ENCODE measurements at places on chromosomes 7 and 10.

DNA sequence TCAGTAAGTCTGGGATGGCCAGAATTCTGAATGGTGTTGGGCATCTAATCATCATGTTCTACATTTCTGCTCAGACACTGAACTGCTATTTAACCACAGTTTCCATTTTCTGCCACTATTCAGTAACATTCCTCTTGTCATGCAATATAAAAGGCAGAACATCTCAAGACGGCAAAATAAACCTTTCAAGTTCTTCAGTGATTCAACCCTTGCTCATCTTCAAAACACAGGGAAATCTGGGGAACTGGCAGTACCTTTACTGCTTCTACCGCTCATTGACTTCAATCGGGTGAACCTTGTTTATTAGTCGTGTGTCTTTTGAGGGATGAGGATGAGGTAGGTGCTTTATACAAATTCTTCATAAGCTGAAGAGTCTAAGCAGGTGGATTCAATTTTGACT is 184.7 kb upstream of the ANK3 start:
- DNase-seq: no peak

DNA sequence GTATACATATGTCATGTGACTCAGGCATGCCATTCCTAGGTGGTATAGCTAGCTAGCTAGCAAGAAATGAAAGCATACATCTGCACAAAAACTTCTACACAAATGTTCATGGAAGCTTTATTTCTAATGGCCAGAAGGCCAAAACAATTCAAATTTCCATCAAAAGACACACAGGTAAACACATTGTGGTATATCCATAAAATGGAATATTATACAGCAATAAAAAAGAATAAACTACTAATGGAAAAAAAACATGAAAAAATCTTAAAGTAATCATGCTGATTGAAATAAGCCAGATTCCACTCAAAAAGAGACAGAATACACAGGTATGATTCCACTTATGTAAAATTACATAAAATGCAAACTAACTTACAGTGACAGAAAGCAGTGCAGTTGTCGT is 154.3 kb downstream of the MACC1 start:
- DNase-seq: no peak

GRCh38 chr10:82124713-82125112 is 249.7 kb downstream of the NRG3 start:
- no peak for DNase-seq

- no peak for DNase-seq
Observed at GRCh38 chr10:63116452-63117072, 16.6 kb upstream of the NRBF2 start.

DNA sequence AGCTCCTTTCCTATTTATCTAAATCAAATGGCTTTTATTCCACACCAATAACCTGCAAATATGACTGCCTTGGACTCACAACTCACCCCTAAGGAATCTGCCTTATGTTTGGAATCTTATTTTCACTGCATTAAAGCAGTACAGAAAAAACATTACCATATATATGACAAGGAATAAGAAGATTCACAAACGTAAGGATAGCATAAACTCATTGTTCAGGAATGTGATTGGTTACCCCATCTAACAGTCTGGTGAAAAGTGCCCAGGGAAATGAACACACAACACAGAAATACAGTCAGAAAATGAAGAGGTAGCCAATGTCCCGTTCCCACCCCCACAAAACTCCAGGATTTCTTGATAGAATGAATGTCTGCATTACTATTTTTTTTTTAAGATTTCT is 2.0 kb downstream of the PPP3CB start:
- no peak for DNase-seq

- no peak for DNase-seq
Observed at GRCh38 chr10:68606918-68607317, 46.8 kb downstream of the TET1 start.

DNA sequence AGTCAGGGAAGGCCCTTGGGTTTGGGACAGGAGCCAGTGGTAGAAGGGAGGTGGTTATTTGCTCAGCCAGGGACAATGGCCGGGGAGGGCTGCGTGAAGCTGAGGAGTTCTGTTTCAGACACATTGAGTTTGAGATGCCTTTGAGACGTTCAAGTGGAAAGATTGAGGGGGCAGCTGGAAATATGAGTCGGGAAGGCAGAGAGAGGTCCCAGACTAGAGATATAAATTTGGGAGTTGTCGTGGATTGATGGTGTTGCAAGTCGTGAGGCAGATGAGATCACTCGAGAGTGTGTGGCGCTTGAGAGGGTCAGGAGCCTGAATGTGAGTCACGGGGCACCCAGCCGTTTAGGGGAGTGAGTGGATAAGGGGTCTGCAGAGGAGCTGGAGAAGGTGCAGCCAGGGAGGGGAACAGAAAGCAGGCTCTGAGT is 73.3 kb downstream of the ZMIZ1 start:
- DNase-seq: no peak

DNA sequence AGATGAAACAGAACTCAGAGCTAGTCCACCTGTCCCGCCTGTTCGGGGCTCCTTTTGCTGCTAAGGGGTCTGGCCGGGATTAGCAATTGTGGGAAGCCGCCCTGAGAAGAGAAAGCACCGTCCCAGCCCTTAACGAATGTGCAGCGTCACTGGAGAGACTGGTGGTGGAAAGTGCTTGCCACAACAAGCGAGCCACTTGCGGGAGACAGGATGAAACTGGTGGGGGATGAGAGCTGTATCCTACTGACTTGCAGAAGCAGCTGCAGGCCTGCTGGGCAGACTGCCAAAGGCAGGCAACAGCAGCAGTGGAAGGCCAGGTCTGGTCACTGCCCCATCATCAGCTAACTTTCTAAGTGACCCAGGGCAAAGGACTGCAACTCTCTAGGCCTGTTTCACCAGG is 95.4 kb downstream of the FAM53B start:
- DNase-seq: peak; percentile 75

- no peak for DNase-seq
Observed at GRCh38 chr7:148540041-148540738, 50.4 kb upstream of the C7orf33 start.

DNA sequence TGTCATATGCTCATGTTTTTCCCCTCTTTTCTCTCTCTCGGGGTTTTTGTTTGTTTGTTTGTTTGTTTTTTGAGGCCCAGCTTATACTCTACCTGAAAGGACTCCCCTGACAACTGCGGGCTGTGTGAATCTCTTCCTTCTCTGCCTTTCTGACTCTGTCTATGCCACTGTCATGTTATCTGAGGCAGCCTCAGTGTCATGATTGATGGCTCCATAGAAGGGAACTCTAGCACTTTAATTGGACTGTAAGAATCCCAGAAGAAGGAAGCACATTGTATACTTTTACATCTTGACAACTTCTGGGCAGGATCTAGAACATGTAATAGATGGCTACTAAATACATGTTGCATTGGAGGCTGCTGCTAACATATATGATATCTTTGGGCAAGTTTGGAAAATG is 25.4 kb downstream of the AKR1B15 start:
- no peak for DNase-seq

DNA sequence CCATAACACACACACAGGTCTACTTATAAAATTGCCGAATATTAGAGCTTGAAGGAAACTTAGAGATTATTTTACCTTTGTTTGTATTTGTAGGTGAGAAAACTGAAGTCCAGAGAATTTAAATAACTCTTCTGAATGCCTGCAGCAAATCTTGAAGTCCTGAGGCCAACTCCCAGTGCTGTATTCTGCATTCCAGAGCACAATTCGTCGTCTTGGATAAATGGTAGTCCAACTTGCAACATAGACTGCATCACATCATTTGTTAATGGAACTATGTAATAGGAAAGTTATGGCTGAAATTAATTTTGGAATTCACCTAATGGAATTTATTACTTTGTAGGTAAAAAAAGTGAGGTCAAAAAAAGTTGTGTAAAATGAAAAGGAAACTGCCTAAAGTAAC is 37.3 kb upstream of the SEMA3D start:
- no peak for DNase-seq

DNA sequence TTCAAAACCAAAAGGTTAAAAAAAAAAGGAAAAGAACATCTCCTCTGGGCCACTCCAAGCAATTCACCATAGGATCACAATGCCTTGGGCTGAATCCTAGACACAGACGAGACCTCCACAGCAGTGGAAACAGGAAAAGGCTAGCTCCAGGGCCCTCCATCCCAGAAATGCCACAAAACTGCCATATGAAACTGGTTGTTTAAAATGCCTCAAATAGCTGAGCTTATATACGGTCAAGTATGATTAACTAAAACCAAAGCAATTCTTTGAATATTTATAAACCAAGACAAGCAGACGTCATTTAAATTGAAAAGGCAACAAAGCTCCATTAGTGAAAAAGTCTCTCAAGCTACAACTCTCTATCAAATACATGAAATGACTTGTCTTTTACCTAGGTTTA is 63.1 kb downstream of the DOCK4 start:
- no peak for DNase-seq

DNA sequence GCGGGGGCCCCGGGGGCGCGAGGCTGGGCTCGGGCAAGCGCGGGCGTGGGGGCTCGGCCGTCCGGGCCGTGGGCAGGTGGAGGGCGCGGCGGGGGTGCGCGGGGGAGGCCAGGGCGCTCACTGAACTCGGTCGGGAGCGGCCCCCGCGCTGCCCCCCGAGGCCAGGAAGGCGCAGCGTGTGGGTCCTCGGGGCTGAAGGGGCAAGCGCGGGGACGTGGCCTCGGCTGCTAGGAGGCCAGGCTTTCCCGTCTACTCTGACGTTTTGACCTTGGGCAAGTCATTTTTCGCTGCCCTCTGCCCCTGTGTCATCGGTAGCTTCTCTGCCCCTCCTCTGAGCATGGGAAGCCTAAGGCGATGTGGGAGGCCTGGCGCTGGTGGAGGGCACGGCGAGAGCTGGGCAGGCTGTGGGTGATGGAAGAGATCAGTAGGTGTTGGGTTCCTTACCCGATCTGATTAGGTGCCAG is 441 bp downstream of the FBH1 start:
- DNase-seq: peak; percentile 31

GRCh38 chr10:11773761-11774441 is 31.7 kb downstream of the ECHDC3 start:
- DNase-seq: no peak

DNA sequence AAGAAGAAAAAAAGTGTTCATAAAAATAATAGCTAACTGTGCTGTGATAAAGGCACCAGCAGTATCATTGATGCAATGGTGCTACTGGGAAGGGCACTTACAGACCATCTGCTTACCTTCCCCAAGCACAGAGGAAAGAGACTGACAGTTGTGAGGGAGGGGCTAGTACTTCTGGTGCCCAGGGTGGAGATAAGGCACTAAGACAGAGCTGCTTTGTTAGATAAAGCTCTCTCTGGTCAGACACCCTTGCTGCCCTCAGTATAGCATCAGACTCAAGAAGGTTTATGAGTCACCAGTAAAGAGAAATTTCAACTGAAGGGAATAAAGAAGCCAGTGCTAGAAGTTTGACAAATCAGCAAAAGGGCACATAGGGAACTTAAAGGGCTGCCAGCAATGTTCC is 325.6 kb downstream of the HPSE2 start:
- no peak for DNase-seq

GRCh38 chr7:115058726-115059125 is 136.8 kb downstream of the MDFIC start:
- DNase-seq: no peak

DNA sequence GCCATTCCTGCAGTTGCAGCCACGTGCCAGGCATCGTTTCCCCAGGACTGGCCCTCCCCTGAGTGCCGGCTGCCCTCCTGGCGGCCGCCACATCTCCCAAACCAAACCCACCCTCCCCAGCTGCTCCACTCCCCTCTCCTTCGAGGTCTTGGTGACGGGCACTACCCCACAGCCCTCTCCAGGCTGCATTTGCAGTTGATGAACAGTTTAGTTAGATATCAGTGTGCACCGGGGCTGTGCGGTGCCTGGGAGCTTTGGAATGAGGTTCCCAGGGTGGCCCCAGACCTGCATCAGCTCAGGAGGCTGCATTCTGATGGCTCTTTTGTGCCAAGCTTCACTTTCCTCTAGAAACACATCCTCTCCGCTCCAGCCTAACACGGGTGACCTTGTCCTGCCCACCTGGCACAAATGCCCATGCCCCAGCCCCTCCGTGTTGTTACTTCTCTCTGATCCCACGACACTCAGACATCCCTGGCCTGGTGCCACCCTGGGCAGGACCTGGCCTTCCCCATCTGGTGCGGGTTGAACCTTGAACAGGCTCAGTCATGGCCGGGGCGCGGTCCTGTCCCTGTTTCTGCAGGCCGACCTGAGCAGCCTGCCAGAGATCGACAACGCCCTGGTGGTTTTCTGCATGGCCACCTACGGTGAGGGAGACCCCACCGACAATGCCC is 14.5 kb downstream of the TMEM120A start:
- no peak for DNase-seq

DNA sequence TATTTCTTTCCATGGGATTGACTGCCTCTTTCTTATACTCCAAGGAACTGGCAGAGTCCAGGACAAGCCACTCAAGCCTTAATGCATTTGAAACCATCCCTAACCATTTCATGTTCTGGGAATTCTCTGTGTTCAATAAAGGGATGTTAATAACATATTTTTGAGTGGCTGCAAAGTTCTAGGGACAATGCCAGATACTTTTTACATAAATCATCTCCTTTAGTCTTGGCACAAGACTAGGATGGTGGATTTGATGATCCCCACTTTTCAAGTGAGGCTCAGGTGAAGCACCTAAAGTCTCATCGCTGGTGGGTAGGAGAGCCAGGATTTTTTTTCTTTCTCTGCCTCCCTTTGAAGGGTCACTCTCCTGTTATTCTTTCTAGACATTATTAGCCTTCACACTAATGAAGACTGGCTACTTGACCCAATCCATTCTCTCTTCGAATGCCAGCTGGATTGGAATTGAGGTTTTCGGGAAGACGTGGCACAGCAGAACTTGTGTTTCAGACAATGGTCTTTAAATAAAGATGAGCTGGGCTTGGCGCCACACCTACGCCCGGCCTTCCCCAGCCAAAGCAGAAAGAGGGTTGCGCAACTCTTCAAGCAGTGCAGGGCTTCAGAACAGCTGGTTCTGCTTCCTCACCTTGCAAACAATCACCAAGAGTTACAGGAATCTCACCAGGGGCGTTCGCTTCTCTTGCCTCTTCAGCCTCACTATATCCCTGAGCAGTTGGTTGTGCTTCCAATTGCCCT is 73.8 kb upstream of the BMPER start:
- no peak for DNase-seq

DNA sequence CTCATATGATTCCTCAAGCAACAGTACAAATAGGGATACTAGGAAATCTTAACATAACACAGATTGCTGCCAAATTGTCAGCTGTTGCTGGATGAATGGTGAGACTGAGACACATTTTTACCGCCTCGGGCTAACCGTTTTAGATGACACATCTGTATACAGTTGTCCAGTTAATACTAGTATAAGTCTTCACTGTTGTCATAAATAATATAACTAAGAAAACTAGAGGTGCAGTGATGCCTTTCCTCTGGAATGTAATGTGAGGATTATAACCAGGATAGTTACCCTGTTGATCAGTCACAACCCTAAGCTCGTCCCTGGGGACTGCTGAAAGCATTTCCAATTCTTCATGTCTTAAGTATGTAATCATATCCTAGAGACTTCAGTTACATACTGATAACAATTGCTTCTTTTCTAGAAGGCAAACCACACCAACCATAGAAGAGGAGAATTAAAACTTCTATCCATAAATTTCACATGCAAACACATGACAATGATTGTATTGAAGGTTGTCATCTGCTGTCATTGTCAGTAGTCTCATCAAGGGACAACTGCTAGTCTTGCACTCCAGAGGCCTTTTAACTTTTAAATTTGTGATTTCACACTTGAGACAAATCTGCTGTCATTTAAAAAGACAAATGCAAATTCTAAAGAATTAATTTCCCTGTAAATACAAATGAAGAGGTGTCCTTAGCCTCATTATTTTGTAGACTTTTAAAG is 100.4 kb upstream of the SEMA3D start:
- no peak for DNase-seq
